ENCODE measurements at places on chromosomes 2 and 18.

GRCh38 chr2:98479371-98479770, 34.7 kb downstream of the INPP4A start:
- no peak for DNase-seq

DNA sequence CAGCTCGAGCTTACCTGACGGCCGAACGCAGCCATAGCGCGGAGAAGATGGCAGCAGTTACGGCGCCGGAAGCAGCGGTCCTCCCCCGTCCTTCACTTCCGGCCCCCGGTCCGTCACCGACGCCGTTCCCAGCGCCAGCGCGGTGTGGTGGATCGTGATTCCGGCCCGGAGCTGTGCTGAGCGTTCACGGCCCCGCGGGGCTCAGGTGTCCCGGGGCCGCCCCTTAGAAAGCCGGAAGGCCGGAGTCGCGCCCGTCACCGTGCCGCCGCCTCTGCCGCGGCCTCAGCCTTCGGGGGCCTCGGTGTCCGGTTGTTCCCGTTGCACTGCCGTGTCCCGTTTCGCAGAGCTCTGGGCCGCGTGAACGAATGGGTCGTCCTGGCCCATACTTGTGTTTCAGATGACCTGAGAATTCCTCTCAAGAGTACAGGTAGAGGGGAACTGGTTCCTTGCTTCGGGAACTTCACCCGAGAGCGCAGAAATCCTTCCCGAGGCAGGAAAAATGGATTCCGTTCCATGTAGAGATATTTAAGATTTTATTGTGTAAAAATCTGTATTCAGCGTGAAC, at the start of gene MTERF4:
Gene MTERF4, minus strand, starts transcription at position 49 of the 565 bp plus-strand sequence. Its CDS starts 14 bp downstream, at position 35.
- peak; percentile 84 for DNase-seq

DNA sequence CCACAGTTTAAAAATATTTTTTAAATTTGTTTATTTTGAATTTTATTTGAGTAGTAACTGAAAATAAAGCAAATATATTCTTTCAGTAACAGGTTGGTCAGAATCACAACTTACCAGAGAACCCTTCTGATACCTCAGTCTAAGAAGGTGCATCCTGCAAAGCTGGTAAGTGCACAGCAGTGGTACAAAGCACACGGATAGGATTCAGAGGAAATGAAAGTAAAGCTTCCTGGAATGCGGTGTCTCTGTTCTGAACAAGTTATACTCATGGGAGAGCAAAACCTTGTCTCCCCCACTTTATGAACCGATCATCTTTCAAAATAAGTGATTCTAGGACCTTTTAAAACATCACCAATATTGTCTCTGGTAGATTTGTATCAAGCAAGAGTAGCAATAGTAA, 398.3 kb downstream of the TMX3 start:
- no peak for DNase-seq

DNA sequence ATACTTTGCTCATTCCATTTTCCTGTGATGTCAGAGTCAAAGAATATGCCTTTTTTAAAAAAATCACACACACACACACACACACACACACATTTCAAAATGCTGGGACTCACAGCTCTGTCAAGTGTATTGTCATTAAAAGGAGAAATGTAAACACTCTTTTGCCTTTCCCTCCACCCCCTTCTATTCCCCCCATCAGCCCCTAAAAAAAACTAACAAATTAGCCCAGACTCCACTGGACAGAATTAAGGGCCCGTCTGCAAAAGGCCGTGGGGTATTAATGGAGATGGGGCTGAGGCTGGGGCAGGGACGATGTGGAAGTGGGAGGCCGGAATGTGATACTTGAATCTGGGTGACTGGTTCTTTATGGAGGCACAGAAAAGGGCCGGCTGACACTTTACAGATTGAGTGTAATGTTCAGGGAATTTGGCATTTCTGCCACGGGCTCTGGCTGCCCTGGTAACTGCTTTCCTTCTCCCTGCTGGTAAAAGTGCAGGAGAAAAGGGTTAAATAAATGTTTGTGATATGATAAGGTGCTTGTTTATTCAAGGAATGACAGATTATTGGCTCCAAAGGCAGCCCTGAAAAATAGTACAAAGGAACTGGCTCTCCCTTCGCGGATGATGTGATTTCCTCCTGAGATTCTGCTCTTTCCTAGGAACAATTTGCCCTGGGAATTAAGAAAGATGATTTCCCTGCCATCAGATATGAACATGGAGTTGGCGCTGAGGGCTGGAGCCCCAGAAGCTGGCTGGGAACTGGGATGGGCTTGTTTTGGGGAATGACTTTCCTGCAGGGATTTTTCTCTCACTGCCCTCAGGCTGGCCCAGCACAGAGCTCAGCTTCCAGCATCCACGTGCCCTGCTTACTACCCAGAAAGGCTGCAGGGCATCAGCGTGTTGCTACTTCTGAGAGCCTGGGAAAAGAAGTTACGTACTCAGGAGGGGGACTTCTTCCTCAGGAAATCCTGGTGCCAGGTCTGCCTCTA, 52.8 kb upstream of the CTAGE1 start:
- DNase-seq = no peak

- peak; percentile 64 for DNase-seq
These were observed 36.8 kb downstream of the MOGAT1 start for GRCh38 chr2:222708274-222708710.

DNA sequence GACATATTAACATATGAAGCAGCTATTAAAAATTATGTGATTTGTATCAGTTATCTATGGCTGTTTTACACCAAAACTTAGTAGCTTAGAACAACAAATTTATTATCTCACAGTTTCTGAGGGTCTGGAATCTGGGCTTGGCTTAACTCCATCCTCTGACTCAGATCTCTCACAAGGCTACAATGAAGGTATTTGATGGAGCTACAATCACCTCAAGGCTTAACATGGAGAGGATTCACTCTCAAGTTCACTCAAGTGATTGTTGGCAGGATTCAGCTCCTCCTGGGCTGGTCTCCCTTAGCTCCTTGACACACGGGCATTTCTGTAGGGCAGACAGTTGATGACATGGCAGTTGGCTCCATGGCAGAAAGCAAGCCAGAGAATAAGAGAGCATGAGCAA, 133.0 kb upstream of the SLC14A2 start:
- DNase-seq = no peak

GRCh38 chr2:123659120-123659519, 366.0 kb upstream of the CNTNAP5 start:
- DNase-seq = no peak

DNA sequence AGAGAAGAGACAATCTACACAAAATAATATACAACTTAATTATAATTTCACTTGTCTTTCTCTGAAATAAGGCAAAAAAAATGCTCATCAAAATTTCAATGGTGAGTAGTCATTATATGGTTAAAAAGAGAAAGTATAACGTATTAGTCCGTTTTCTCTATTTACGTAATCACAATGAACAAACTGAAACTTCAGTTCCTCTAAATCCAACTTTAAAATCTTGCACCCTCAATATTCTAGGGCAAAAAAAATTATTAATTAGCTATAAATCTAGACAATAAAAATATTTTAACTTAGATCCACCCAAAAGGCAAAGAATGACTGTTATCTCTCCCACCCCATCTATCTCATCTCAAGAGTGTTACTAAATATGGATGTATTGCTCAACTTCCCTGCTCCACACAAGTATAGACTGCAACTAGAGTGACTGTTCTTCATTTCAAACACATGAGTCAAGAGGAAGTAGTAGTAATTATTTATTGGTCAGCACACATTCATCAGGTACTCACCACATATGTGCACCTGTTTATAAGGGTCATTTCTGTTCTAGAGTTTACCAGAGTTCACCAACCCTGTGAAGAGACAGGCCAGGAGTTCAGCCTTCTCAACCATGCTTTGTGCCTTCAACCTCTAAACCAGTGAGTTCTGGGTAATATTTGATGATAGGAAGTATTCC, 36.4 kb downstream of the STK39 start:
- peak; percentile 47 for DNase-seq

DNA sequence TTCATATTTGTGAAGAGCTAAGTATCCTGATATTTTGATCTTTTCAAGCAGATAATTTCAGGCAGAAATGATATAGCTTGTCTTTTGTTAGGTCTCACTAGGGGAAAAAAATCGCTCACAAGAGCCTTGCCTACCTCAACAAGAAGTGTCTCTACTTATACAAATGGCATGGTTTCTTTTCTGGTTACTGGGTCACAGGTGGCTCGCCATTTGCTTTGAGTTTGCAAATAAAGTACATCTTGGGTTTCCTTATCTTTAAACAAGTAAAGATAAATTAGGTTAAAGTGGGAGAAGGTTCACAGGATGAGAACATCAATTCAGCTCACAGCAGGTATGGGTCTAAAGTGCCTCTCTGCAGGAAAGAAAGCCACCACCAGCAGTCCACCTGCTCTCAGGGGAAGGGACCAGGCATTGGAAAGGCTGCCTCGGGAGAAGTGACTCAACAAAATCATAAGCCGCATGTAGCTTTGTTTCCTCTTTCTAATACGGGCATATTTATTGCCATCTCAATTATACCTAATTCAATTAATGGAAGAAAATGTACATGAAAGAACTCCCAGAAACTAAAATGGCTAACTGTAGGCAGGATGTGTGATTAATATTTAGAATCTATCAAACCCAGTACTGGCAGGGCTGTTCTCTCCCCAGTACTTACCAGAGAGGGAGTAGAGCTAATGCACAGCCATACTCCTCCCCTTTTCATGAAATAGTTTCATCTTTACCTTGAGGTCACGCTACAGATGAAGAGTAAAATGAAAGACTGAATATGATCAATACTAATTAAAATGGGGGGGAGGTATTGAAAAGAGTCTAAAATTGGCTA, 28.3 kb downstream of the CDC42EP3 start:
- no peak for DNase-seq

GRCh38 chr18:54813977-54814565, 14.2 kb upstream of the RAB27B start:
- DNase-seq = no peak

DNA sequence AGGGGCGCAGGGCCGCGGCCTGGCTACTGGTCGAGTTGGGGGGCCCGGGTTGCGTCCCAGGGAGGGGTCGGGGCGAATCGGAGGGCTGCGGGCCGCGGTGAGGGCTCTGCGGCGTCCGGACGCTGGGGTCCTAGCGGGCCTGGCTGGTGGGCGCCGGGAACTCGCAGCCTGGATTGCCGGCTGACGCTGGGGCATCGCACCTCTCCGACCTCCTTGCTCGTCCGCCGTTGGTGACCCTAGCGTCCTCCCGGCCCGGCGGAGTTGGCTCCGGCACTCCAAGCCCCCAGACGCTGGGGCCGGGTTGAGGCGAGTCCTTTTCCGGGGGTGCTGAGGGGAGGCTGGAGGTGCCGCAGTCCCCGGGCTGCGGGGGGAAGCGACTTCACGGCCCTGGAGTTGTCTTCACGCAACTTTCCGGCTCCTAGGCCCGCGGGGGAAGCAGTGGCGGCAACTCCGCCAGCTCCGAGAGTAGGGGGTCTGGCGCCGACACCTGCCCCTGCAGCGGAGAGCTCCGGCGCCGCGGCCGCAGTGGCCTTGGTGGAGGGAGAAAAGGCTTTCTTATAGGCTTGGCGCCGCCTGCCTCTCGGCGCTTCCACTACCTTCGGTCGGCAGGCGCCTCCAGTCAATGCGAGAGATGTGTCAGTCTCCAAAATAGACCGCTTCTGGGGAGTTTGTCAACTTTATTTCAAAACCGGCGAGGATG, 70.3 kb downstream of the HAUS1 start:
- DNase-seq = peak; percentile 22

- DNase-seq = no peak
These were observed 55.1 kb downstream of the SP100 start for GRCh38 chr2:230471074-230471473.

- DNase-seq = no peak
These were observed 601.2 kb downstream of the ADCYAP1 start for GRCh38 chr18:1505856-1506255.

DNA sequence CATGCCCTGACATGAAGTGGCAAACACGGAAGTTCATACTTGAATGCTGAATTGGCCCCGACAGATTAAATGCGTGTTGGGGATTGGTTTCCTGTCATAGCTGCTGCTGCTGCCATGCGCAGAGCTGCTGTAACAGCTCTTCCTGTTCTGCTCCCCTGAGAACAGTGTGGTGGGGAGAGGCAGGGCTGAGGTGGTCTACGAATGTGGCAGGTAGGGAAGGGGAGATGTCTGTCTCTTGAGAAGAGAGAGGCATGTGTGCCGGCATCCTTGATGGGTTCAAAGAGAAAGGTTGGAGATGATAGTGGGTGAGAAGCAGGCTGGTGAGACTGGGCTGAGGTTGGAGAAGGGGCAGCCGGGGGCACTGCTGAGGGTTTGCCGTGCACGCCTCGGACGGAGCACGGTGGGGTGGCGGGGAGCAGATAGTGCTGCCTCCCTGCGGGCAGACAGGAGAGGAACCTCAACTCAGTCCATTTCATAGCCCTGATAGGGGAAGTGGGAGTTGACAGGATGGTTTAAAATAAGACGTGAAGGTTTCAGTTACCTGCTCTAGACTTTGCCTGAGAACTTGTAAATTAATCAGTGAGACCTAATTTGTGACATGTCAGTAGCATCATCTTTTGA, 46.1 kb downstream of the TMEM185B start:
- DNase-seq = peak; percentile 58

- DNase-seq = no peak
These were observed 39.7 kb downstream of the DHX57 start for GRCh38 chr2:38835990-38836389.

- no peak for DNase-seq
These were observed 142.3 kb downstream of the TANC1 start for GRCh38 chr2:159110784-159111183.

DNA sequence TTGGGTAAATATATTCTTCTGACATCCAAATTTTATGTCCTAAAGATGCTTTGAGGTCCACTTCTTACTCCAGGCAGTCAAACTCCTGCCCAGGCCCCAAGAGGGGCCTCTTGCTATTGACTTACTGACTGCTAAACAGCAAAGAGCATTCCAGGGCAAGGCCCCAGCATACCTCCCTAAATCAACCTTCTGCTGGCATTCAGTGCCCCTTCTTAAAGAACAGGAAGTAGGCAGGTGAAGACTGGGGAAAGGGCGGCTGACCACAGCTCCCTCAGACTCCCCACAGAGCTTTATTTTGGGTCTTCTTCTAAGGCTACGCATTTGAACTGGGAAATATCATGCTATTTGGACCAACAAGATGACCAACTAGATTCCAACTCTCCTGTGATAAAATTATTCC, 68.9 kb downstream of the USP40 start:
- no peak for DNase-seq

DNA sequence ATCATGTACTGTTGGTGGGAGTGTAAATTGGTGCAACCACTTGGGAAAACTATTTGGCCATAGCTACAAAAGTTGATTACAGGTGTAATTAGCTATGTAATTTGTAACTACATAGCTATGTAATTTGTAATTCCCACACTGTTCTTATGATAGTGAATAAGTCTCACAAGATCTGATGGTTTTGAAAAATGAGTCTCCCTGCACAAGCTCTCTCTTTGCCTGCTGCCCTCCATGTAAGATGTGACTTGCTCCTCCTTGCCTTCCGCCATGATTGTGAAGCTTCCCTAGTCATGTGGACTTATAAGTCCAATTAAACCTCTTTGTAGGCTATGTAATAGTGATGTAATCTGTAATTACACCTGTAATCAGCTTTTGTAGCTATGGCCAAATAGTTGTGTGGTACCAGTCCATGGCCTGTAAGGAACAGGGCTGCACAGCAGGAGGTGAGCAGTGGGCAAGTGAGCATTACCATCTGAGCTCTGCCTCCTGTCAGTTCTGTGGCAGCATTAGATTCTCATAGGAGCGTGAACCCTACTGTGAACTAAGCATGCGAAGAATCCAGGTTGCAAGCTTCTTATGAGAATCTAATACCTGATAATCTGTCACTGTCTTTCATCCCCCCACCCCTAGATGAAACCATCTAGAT, 133.7 kb upstream of the COPS8 start:
- no peak for DNase-seq

Measured in CD4-positive, CD25-positive, alpha-beta regulatory T cell (primary cell).